Brain microvascular endothelial cell (primary cell): ENCODE measurements at places on chromosomes 13 and 19.

DNA sequence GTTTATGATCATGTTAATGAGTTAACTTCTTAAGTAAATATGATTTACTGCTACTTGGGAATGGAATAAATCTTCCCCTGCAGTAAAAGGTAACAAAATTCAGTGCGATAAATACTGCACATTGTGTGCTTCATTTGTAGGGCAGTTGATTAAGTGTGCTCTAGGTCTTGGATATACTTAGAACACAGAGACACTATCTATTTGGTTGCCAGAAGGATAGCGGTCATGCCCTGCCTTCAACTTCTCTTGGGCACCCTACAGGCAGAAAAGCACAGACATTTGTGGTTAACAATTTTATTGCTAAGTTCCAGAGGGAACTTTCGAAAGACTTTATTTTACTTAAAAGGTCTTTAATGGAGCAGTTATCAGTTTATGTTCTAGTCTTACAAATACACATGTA is 605.8 kb downstream of the PCDH9 start:
- no peak for DNase-seq

GRCh38 chr19:2455851-2456570 is 748 bp downstream of the LMNB2 start:
- no peak for DNase-seq

GRCh38 chr13:36848199-36848982 is 29.4 kb downstream of the RFXAP start:
- DNase-seq: peak; percentile 14

GRCh38 chr13:61727767-61728166 is 312.1 kb upstream of the PCDH20 start:
- DNase-seq: no peak

- DNase-seq: peak; percentile 70
Observed at GRCh38 chr19:42270346-42271044, 1.4 kb downstream of the CIC start.

GRCh38 chr13:55816976-55817601 is 1323.6 kb upstream of the PRR20A start:
- no peak for DNase-seq

GRCh38 chr19:48895226-48895625 is 3.3 kb downstream of the TULP2 start:
- no peak for DNase-seq

GRCh38 chr13:92537471-92537870 is 689.1 kb upstream of the GPC6 start:
- DNase-seq: peak; percentile 1

GRCh38 chr19:19602136-19602712 is 16.3 kb downstream of the PBX4 start:
- DNase-seq: no peak

- DNase-seq: no peak
Observed at GRCh38 chr19:6204212-6204611, 68.7 kb downstream of the ACSBG2 start.

GRCh38 chr13:30364876-30365275 is 57.4 kb upstream of the UBE2L5 start:
- no peak for DNase-seq

GRCh38 chr19:50498219-50499056 is 12.6 kb downstream of the JOSD2 start:
- no peak for DNase-seq

GRCh38 chr13:50290186-50290585 is 274.9 kb downstream of the KCNRG start:
- DNase-seq: no peak

DNA sequence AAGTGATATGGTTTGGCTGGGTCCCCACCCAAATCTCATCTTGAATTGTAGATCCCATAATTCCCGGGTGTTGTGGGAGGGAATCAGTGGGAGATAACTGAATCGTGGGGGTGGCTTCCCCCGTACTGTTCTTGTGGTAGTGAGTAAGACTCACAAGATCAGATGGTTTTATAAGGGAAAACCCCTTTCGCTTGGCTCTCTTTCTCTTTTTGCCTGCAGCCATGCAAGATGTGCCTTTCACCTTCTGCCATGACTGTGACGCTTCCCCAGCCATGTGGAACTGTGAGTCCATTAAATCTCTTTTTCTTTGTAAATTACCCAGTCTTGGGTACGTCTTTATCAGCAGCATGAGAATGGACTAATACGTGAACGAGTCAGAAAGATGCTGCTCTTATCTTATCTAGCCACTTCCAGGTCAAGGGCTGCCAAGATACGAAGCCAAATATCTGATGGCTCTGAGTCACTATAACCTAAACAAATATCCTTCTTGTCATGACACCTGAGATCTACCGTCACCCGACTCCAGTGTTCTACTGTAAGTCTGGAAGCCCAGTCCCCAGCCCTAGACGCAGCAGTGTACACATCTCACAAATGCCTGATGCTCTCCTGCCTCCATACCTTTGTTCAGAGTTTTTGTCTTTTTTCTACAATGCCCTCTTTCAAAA is 45.9 kb downstream of the SLC15A1 start:
- DNase-seq: peak; percentile 61

DNA sequence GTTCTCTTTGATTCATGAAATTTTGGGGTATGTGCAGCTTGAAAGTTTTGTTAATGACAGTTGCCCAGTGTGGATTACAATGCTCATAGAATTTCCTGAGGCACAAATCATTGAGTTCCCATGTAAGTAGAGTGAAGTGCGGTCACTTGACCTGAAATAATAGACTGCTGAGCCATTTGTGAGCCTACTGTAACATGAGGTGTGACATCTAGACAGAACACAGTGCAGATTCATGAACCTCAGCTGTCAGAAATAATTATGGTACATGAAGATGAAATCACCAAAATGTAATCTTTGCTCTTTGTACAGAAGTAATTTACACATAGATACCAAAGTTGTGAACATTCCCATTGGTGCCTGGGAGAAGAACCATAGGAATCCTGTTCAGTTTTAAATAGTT is 84.6 kb downstream of the DHRS12 start:
- no peak for DNase-seq

DNA sequence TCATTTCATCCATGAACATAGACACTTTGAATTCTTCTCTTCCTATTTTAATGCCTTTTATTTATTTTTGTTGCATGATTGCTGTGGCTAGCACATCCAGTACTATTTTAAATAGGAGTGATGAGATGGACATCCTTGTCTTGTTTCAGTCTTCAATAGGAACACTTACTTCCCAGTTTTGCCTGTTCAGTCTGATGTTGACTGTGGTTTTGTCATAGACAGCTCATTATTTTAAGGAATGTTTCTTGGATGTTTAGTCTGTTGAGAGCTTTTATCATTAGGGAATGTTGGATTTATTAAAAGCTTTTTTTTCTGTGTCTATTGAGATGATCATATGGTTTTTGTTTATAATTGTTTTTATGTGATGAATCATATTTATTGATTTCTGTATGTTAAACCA is 586.6 kb downstream of the SLITRK1 start:
- DNase-seq: no peak

- no peak for DNase-seq
Observed at GRCh38 chr19:10068205-10068604, 17.9 kb upstream of the SHFL start.

DNA sequence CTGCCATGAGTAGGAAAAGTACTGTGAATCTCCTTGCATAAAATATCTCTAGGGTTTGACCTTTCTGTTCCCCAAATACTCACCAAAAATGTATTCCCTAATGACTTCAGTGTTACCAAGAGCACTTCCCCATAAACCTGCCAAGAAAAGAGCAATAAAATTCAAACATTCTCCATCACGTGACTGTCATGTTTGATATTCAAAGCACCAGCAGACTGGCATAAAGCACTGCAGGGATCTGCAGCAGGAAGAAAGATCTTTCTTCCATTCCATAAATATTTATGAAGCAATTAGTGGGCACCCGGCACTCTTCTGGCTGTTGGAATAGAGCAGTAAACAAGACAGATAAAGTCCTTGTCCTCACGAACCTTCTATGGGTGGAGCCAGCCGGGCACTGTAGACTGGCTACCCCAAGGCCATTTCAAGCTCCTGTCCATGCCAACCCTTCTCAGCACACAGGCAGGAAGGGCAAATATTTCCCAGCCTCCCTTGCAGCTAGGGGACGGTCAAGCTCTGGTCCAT is 20.3 kb downstream of the PLA2G4C start:
- DNase-seq: no peak

DNA sequence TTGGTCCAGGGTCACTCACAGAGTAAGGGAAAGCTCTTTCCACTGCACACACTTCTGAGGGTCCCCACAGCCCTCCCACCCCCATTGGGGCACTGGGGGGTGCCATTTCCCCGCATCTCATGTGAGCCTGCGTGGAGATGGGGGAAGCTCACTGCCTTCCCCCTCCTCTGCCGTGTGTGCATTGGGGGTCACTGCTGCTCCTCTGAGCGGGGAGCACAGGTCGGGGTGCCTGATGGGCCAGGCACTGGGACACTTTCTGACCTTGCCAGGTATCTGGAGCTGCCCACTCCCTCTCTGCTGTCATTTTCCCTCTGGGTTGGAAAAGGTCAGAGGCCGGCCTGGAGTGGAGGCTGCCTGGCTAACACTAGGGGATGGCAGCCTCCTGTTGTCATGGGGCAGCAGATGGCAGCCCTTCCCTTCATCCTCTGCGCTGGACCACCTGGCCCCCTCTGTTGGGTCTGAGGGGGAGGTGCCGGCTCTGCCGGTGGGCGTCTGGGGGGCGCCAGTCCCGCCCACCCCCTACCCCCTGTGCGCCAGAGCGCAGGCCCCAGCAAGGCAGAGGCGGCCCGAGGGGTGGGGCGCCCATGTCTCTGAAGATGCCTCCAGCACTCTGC is 9.1 kb downstream of the SSBP4 start:
- no peak for DNase-seq

DNA sequence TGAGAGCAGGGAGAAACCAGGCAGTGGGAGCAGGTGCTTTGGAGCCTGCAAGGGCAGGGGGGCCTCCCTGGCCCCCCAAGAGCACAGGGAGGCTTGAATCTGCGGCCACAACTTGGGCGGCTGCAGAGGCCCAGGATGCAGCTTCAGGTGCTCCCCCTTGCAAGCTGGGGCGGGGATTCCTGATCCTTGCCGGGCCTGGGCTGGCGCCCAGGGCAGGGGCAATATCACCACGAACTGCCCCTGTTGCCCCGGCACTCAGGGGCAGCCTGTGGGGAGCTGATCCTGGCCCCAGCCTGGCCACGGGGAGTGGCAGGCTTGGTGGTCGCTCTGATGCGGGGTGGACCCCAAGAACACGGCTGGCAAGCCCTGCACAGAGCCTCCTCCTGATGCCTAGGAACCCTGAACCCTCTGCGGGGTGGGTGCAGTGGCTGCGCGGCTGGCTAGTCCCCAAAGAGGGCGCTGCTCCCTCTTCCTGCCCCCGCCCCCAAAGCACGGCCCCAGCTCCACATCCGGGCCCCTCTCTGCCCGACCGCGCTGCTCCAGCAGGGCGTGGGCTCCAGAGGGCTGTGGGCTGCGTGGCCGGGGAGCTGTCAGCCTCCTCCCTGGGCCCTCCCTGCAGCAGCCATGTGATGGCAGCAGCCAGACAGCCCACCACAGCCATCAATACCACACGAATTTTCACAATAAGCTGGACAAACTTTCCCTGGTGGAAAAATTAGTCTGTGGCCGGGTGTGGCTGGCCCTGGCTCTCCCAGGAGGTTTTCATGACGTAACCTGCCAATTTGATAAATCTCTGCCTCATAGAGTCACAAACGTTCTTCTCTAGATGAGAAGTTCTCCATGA is 21.0 kb downstream of the TNFSF9 start:
- DNase-seq: no peak

DNA sequence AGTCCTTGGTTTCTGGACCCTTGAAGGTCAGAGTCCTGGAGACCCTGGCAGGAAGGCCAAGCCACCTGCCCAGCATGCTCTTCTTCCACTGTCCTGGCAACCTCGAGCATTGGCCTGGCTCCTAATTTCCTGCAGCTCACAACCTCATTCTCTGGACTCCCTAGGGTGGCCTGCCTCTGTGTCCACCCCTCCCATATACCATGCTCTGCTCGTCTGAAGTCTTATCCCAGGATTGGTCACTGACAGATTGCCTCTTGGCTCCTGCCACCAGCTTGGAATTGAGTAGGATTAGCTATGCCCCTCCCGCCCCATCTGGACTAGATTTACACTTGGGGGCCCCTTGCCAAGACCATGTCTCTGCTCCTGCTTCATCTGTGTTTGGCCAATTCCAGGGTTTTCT is 17.1 kb upstream of the WASF3 start:
- no peak for DNase-seq

DNA sequence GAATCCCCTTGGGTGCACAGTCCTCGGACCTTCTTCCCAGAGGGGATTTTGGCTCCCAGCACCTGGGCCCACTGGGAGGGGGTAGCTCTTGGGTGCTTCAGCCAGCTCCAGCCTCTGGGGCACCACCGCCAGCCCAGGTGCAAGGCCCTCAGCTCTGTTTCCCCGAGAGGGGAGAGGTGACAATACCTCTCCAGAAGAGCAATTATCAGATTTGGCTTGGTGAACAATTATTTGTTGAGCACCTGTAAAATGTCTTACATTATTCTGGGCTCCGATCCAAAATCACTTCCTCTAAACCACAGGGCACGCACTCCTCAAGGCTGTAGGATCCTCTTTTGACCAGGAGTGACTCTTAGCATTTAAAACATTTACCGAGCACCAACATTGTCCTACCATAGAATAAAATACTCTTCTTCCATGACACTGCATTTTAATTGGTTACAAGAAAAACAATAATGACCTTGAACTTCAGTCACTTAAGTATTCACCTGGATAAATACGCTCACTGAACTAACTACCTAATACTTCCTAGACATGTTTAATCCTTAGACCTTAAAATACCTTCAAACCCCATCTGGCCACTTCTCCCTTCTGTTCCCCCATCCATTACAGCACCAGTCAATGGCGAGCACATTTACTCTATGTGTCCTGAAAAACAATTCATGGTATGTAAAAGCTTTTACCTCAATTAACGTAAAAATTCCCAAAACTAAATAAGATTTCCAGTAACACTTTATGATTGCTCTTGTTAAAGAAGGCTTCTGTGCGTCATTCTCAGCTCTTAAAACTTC is 54.8 kb downstream of the ABCC4 start:
- no peak for DNase-seq

DNA sequence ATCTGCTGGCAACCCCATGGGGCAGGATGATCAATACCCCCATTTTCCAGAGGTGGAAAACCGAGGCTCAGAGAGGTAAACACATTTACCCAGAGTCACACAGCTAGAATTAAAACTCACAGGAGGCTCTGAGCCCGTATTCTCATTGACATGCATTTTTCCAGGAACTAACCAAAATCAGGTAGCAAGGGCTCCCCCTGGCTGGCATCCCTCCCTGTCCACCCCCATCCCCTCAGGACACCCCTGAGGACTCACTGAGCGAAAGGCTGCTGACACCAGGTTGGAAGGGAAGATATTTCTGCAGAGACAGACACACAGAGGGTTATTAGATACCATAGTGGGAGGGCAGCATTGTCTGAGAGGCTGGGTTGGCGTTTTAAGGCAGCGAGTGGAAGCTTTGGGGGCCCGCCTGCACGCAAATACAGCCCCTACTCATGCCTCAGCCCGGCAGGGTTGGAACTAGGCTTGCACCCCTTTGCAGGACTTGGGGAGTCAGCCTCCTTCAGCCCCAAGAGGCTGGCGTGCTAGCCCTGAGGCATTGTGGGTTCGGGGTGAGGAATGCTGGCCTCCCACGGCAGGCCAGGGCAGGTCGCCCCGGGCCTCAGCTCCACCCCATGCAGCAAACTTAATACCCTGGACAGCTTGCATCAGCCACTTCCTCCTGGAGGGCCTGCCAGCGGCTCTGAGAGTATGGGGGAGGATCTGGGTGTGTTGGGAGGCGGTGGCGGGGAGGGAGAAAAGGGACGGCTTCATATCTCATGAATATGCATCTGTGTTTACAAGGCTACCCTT is 3.9 kb downstream of the SLC1A5 start:
- peak; percentile 78 for DNase-seq
